NCI-H1417 treated with DMSO at 0.1 percent for 48 hours (cell line): ENCODE measurements at places on chromosomes 2 and 18.

DNA sequence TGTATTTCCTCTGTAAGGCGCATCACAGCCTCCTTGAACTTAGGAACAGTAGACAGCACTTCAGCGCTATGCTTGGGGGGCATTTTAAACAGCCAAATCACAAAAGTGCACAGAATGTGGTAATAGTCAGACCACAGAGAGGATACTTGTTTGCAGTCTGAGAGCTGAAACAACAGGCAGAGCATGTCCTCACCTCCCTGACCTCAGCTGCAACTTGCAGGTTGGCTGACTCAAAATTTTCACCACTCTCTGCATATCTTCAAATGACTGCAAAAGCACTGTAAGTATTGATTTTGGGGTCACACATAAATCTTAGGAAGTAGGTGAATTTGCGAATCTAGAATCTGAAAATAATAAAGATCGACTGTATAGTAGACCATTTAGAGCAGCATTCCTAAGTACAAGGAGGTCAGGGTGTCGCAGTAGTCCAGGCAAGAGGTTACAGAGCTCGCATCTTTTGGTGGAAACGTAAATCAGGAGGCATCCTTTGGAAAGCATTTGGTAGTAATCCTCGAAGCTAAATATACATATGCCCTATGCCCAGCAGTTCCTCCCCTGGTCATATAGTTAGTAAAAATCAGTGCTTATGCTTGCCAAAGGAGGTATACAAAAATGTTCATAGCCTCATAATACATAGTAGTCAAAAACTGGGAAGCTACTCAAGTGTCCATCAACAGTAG, 108.2 kb upstream of the MYCN start:
- DNase-seq = no peak

DNA sequence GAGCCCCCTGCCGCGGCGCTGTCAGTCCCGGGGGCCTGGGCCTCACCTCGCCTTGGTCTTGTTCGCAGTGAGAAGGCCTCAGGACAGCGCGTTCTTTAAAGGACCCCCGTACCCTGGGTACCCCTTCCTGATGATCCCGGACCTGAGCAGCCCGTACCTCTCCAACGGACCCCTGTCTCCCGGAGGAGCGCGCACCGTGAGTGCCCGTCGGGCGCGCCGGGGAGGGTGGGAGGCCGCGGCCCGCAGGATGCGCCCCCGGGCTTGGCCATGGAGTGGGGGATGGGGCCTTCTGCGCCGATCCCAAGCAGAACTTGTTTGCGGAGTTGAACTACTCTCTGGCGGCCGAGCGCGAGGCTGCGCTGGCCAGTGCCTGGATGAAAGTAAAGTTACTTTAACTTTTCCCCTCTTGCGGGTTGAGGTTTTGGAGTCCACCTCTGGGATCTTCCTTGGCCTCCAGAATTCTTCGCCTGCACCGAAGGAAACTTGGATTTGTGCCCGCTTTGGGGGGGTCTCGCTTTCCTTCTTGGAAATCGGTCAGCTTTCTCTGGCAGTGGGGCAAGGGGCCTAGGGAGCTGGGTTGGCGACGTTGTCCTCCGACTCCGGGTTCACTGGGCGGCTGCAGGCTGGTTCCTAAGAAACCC, 1.2 kb downstream of the TCF7L1 start:
- DNase-seq = no peak

GRCh38 chr18:26971409-26971808, 105.9 kb upstream of the AQP4 start:
- DNase-seq = no peak

GRCh38 chr2:101751875-101752619, 54.5 kb downstream of the MAP4K4 start:
- no peak for DNase-seq

- DNase-seq = no peak
Observed at GRCh38 chr2:1800716-1801388, 56.5 kb upstream of the PXDN start.

GRCh38 chr2:173373290-173373689, 18.6 kb downstream of the CDCA7 start:
- DNase-seq = no peak

DNA sequence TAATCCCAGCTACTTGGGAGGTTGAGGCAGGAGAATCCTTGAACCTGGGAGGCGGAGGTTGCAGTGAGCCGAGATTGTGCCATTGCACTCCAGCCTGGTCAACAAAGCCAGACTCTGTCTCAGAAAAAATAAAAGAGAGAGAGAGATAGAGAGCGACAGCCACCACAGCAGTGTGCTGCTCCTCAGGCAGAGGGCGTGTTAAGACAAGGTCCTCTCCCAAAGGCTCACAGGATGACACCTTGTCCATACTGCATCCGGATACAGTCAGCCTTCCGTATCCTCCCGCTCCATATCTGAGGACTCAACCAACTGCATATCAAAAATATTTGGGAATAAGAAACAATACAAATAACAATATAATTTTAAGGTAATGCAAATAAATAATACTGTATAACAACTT, 20.1 kb downstream of the ARL4C start:
- DNase-seq = no peak

DNA sequence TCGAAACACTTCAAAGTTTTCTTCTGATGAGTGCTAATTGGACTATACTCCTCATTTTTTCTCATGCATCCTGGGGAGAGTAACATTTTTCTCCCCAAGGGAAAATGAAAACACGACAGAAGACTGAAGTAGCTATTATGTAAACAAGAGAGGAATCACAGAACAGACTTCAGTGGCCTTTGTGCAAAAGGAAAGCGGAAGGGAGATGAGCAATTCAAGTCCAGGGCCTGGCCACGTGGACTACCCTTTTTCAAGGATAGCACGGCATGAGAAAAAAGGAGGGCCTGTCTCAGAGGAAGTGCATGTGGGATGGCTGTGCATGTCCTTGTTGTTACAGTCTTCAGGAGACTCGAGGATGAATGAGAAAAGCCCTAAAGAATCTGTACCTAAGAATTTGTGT, 43.8 kb upstream of the KCNE4 start:
- no peak for DNase-seq

- DNase-seq = no peak
Observed at GRCh38 chr18:47944972-47945852, 14.8 kb upstream of the SMAD2 start.

- no peak for DNase-seq
Observed at GRCh38 chr2:75379476-75380210, 180.3 kb upstream of the TACR1 start.

DNA sequence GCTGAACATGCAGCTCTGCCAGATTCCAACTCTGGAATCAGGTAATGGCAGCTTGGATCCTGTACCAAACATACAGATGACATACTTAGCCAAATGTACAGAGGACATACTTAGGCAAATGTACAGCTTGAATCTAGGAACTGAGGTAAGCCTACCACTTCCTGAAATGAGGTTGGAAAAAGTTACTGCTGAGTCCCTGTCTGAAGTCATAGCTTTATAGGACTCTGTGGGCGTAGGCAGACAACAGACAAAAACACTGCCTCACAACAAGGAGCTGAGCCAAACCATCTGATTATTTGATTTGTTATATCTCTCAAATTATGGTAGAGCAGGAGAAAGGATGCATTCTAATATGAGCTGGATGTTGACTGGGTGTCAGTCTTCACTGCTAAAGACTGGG, 290.2 kb upstream of the TCF4 start:
- DNase-seq = no peak

GRCh38 chr2:109322111-109322510, 193.1 kb downstream of the SH3RF3 start:
- DNase-seq = no peak

- DNase-seq = no peak
Observed at GRCh38 chr2:215883799-215884198, 129.6 kb downstream of the MREG start.

DNA sequence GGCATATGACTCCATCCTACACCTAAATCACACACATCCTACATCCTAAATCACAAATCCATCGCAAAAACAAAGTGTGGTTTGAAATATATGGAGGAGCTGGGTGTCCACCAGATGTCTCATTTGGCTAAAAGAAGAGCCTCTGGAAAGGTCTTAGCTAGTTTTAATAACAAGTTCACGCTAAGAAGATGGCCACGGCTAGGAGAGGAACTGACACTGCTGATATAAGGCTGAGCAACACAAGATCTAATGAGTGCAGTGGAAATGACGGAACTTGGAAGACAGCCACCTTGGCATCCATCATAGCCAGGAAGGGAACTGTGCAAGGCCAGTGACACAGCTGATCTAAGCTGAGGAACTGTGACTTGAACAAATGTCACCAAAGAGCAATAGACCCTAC, 60.0 kb upstream of the AGAP1 start:
- no peak for DNase-seq

- no peak for DNase-seq
Observed at GRCh38 chr18:43877616-43878321, 600.5 kb upstream of the SYT4 start.

GRCh38 chr2:41129988-41130387, 678.1 kb upstream of the SLC8A1 start:
- no peak for DNase-seq

GRCh38 chr2:106160786-106161261, 33.3 kb downstream of the UXS1 start:
- no peak for DNase-seq

DNA sequence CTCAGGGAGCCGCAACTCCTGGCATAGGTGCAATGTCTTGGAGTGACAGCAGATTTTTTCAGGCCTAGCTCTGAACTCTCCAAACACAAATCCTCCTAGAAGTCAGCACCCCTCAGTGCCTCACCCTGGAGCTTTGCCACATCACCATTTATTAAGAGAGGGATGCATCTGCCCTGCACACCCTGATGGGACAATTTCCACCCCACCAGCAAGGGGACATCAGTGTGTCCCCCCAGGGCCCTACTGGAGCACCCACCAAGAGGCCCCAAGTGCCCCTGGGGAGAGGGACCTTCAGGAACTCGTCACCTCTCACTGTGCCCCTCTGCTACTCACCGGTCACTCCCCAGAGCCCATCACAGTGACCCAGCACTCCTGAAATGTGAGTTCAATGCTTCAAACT, 144.7 kb downstream of the NDUFA10 start:
- DNase-seq = no peak

DNA sequence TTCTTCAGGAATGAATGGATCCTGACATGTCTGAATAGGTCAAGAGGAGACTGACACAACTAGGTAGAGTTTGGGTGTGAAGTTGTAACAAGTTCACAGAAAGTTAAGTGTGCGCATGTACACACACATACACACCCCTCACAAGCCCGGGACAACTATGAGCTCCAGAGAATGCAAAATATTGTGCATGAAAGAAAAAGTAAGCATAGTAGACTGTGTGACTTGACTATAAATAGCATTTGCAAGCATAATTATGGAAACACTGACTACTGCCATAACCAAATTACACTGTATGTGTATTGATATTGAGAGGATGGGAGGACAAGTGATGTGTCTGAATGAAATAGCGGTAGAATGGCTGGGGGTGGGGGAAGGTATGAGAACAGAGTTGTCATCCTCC, 157.1 kb upstream of the NCK2 start:
- no peak for DNase-seq

- no peak for DNase-seq
Observed at GRCh38 chr2:14927021-14927564, 294.6 kb downstream of the LRATD1 start.

DNA sequence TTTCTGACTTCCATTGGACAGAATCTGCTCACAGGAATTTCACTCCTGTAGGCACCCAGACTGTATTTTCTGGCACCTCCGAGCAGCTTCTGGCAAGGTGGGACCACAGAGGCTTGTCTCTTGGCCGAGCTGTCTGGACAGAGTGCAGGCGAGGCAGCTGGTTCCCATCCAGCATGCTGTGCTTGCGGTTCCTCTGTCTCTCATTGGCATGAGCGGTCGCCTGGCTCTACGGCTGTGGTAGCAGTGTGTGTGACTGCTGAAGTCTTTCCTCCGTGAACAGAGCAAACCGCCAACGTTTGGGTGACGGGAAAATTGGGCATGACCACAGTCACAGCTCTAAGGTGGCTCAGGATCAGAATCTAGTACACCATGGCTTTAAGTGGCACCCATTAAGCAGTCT, 411.7 kb upstream of the NETO1 start:
- no peak for DNase-seq

DNA sequence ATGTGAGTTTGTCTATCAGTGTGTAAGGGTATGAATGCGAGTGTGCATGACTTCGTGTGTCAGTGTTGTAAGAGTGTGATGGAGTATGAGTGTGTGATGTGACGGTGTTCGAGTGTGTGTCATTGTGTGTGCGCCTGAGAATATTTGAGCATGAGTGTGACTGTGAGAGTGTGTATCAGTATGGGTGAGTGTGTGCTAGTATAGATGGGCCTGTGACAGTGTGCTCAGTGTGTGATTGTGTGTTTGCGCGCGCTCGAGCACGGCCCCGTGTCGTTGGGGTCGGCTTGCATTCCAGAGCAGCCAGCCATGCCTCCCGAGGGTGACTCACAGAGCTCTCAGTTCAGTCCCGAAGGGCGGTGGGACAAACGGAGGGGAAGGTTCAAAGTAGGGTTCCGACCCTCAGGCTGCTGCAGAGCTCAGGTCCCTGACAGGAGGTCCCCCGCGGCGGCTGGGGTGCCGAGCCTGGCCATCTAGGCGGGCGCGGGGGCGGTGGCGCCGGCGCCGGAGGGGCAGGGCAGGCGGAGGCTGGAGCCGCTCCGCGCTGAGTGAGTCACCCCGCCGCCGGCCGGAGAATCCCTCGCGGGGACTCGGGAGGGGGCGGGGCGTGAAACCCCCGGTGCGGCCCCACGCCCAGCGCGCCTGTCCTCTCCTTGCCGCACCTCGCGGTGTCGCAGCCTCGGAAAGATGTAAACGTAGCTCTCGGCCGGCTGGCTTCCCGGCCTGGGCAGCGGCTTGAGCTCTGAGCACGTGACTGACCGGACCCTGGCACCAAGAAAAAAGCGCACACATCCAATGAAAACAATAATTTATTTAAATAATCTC, 3.8 kb downstream of the DLX2 start:
- no peak for DNase-seq

- DNase-seq = no peak
Observed at GRCh38 chr2:74945788-74946331, 12.6 kb upstream of the POLE4 start.

DNA sequence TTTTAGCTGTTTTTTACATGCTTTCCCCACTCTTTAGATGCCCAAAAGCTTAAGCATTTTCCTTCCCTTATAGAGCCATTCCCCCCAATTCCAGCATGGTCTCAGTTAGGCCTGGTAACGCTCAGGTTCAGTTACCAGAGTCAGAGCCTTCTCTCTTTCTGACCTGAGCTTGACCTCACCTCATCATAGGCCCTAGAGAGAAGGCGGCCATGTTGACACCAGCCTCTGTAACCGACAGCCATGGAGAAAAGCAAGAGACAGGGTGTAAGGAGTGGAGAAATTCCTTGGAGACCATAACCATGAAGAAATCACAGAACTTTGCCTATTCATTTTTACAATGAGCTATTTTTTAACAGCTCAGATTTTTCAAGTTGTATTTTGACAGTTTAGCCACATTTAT, 99.4 kb downstream of the RTN4 start:
- DNase-seq = no peak

GRCh38 chr18:9055185-9055584, 47.3 kb upstream of the NDUFV2 start:
- no peak for DNase-seq

DNA sequence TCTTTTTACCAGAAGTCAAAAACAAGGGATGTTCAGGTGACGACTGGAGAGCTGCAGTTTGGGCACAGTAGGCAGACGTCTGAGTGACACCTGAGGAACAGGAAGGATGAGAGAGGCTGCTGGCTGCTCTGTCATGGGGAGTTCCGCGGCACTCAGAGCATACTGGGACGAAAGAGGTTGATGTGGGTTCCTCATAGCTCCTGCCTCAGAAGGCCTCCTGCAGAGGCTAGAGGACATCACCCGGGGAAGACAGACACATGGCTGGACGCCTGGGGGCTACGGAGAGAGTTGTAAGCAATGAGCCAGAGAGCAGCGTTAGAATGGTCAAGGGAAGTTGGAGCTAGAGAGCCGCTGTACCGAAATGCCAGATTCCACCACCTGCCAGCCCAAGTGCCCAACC, 45.1 kb upstream of the GLI2 start:
- DNase-seq = no peak

GRCh38 chr2:149364839-149365238, 34.5 kb downstream of the LYPD6 start:
- DNase-seq = no peak
